ENCODE measurements at places on chromosomes 2 and 18. TPM values are rescaled to one million over a fixed set of nuclear protein-coding genes. Genes with fewer than 3 reads are reported as not detected.
A peak's percentile ranks its signal among the peaks of the same experiment; 100 is the strongest.

DNA sequence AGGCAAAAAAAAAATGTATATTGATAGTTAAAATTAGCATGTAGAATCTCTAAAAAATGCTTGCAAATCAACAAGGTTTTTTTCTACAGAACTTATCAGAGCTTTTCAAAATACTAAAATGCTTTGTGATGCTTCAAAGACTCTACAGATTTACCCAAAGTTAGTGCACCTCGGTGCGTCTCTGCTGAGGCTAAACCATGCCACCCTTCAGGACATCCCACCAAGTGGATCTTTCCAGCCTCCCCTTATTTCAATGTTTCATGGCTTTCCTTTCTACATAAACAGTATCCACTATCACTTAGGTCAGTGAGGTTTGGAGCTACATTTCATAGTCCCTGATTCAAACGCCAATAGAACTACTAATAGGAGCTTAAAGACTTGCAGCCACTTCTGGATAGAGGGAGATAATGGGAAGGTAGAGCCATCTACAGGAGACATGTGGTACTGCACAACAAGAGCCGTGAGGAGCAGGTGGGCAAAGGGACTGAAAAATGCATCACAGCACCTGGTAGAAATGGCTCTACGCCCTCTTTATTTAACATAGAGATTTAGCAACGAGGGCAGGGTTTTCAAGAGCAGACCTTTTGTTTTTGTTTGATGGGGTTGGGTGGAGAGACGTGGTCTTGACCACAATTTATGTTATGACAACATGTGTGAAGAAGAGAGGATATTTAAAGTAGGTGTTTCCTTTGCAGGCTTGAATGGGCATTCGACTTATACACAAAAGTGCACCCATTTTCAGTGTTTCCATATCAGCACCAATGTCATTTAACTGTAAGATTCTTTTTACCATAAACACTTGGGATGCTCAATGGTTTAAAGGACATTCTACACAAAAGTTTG, 56.1 kb upstream of the SLC35G4 start:
- no peak overlapping the region for H3K4me3 ChIP-seq
- H3K36me3 ChIP-seq = no peaks in the 10 kb centered on the region
- H3K4me1 ChIP-seq = no peaks in the 10 kb centered on the region
- peaks cover 23% of the 10 kb centered on the region for H3K27me3 ChIP-seq
- H3K27ac ChIP-seq = no peak overlapping the region

- no peak overlapping the region for H3K27ac ChIP-seq
- no peaks in the 10 kb centered on the region for H3K27me3 ChIP-seq
- H3K36me3 ChIP-seq = no peaks in the 10 kb centered on the region
- no peaks in the 10 kb centered on the region for H3K4me1 ChIP-seq
These were observed 63.4 kb upstream of the ZEB2 start for GRCh38 chr2:144583381-144583729.

GRCh38 chr2:155100261-155100660, 401.8 kb downstream of the KCNJ3 start:
- H3K27me3 ChIP-seq = no peaks in the 10 kb centered on the region
- no peaks in the 10 kb centered on the region for H3K4me1 ChIP-seq
- no peak for DNase-seq
- H3K27ac ChIP-seq = no peak overlapping the region
- H3K36me3 ChIP-seq = no peaks in the 10 kb centered on the region
- H3K4me3 ChIP-seq = no peak overlapping the region

DNA sequence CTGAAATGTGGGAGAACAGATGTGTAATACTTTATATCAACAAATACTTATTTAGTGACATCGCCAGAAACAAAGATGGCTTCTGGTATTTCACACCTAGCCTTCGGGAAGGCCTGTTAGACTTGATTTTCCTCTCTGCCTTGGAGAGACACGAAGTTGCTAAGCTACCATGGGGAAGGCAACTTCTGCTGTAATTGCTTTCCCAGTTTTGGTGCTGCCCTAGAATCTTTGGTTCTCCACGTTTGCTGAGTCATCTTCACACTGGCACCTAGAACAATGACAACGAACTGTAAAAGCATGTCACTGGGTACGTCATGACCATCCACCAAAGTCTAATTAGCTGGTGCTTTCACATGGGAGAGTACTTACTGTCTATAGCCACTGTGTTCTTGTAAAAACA, 58.7 kb upstream of the ACTR3 start:
- H3K4me1 ChIP-seq = no peaks in the 10 kb centered on the region
- H3K27me3 ChIP-seq = no peaks in the 10 kb centered on the region
- H3K27ac ChIP-seq = no peak overlapping the region
- H3K36me3 ChIP-seq = no peaks in the 10 kb centered on the region
- no peak for DNase-seq

- peak overlapping the region; percentile 95 for H3K27ac ChIP-seq
- DNase-seq = no peak
- H3K36me3 ChIP-seq = no peaks in the 10 kb centered on the region
- no peaks in the 10 kb centered on the region for H3K27me3 ChIP-seq
- H3K4me1 ChIP-seq = peaks cover 38% of the 10 kb centered on the region
- no peak overlapping the region for H3K4me3 ChIP-seq
These were observed 48.3 kb upstream of the BZW1 start for GRCh38 chr2:200763422-200763821.

DNA sequence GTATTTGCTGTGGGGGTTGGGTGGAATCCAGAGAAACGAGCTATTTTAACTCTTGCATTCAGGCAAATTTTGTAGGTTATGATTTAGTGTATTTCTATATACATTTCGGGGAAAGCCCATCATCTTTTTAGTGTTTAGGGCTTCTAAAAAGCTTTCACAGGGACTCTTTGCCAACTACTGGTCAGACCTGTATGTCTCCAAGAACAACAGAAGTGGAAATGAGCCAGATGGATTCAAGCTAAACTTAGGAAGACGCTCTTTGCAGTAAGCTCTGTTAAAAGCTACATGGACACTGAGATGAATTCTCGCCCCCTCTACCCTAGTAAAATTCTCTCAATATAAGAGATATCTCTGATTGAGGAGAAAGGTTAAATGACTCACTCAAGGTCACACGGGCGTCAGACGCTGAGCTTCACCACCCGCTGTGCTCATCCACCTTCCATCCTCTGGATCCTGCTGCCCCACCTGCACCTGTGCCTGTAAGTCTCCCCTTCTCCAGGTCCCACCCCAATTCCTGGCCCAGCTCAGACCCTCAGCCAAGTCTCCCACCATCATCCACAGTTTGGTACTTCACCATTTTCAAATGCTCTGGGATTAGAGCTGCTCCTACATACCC, 85.6 kb downstream of the MARCHF4 start:
- no peaks in the 10 kb centered on the region for H3K27me3 ChIP-seq
- no peak overlapping the region for H3K4me3 ChIP-seq
- peaks cover 14% of the 10 kb centered on the region for H3K4me1 ChIP-seq
- no peak overlapping the region for H3K27ac ChIP-seq

DNA sequence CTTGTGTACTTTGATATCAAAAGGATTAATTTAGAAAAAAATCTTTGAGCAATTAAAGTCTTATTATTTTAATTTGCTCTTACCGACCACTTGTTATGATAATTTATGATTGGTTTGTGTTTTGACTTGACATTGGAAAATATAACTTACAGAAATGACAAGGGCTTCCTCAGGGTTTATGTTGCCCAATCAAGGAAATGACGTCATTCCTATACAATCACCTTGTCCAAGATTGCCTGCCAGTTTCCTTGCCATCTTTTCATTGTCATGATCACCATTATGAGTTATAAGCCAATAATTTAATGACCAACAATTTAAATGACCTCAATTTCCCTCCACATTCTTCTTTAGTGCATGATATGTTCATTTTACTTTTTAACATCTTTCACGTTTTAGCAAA, 351.8 kb upstream of the TMEFF2 start:
- H3K4me1 ChIP-seq = peaks cover 6% of the 10 kb centered on the region
- H3K27me3 ChIP-seq = no peaks in the 10 kb centered on the region
- DNase-seq = no peak
- no peak overlapping the region for H3K27ac ChIP-seq
- H3K4me3 ChIP-seq = no peak overlapping the region

Gene EVX2
- not detected for polyA plus RNA-seq

Gene DSEL
- polyA plus RNA-seq = 4.6 TPM

Gene GALNT14
- polyA plus RNA-seq = 1.6 TPM
